Astrocyte (in vitro differentiated cells and primary cell): ENCODE measurements at places on chromosomes 3 and 15.

GRCh38 chr3:86772699-86773098 lies 218.2 kb downstream of the VGLL3 start:
- H3K36me3 ChIP-seq: no peaks in the 10 kb centered on the region
- H3K4me1 ChIP-seq: no peaks in the 10 kb centered on the region
- H3K4me3 ChIP-seq: no peak overlapping the region
- no peak for DNase-seq

- H3K27me3 ChIP-seq: peaks cover 65% of the 10 kb centered on the region
- no peak overlapping the region for H3K4me3 ChIP-seq
- no peaks in the 10 kb centered on the region for H3K36me3 ChIP-seq
- peaks cover 12% of the 10 kb centered on the region for H3K4me1 ChIP-seq
These were observed 155.6 kb upstream of the HES1 start for GRCh38 chr3:193980326-193980725.

GRCh38 chr3:99466331-99466730 lies 172.1 kb upstream of the COL8A1 start:
- H3K36me3 ChIP-seq: no peaks in the 10 kb centered on the region
- no peaks in the 10 kb centered on the region for H3K27me3 ChIP-seq
- peak; percentile 18 for DNase-seq
- H3K4me1 ChIP-seq: no peaks in the 10 kb centered on the region
- no peak overlapping the region for H3K4me3 ChIP-seq

- H3K4me3 ChIP-seq: no peak overlapping the region
- no peaks in the 10 kb centered on the region for H3K36me3 ChIP-seq
- H3K27ac ChIP-seq: no peak overlapping the region
- no peaks in the 10 kb centered on the region for H3K27me3 ChIP-seq
- DNase-seq: no peak
- no peaks in the 10 kb centered on the region for H3K4me1 ChIP-seq
These were observed 115.0 kb downstream of the ISL2 start for GRCh38 chr15:76451540-76451939.

- H3K27me3 ChIP-seq: no peaks in the 10 kb centered on the region
- H3K4me3 ChIP-seq: no peak overlapping the region
- no peak for DNase-seq
- H3K36me3 ChIP-seq: peaks cover 4% of the 10 kb centered on the region
- no peaks in the 10 kb centered on the region for H3K4me1 ChIP-seq
These were observed 106.1 kb downstream of the RFTN1 start for GRCh38 chr3:16407366-16407765.

DNA sequence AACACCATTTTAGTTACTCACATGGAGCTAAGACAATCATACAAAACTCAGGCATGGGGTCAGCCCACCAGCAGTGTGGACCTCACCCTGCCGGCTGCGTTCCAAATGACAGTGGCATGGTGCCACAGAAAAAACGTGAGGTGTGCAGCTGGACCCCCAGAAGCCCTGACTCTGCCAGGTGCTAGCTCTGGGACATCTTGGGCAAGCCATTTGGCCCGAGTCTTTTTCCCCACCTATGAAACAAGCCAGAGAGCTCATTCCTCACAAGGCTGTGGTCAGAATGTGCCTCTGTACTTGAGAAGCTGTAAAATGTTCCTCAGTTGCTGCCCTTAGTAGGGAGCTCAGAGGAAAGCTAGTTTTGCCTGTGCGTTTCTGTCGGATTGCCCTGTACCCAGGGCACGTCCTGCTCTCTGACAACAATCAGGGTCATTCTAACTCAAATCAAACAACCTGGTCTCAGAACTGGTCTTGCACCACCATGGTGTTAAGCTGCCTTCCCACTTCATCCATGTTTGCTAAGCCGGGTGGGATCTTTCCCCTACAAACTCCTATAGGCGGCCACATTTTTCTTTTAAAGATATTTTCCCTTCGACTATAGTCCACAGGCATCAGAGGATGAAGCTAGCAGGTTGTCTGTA lies 44.9 kb downstream of the LIPC start:
- H3K4me3 ChIP-seq: no peak overlapping the region
- peaks cover 17% of the 10 kb centered on the region for H3K4me1 ChIP-seq
- DNase-seq: no peak
- H3K36me3 ChIP-seq: no peaks in the 10 kb centered on the region

GRCh38 chr3:175404027-175404426 lies 544.9 kb downstream of the NAALADL2 start:
- no peaks in the 10 kb centered on the region for H3K36me3 ChIP-seq
- H3K4me1 ChIP-seq: no peaks in the 10 kb centered on the region
- no peaks in the 10 kb centered on the region for H3K27me3 ChIP-seq
- no peak overlapping the region for H3K27ac ChIP-seq
- H3K4me3 ChIP-seq: no peak overlapping the region
- no peak for DNase-seq

GRCh38 chr3:195082811-195083210 lies 188.1 kb downstream of the XXYLT1 start:
- H3K4me3 ChIP-seq: no peak overlapping the region
- H3K27ac ChIP-seq: no peak overlapping the region

- no peak overlapping the region for H3K27ac ChIP-seq
- H3K4me1 ChIP-seq: no peaks in the 10 kb centered on the region
- no peaks in the 10 kb centered on the region for H3K36me3 ChIP-seq
- DNase-seq: no peak
These were observed 2.6 kb downstream of the EHHADH start for GRCh38 chr3:185251272-185251671.

DNA sequence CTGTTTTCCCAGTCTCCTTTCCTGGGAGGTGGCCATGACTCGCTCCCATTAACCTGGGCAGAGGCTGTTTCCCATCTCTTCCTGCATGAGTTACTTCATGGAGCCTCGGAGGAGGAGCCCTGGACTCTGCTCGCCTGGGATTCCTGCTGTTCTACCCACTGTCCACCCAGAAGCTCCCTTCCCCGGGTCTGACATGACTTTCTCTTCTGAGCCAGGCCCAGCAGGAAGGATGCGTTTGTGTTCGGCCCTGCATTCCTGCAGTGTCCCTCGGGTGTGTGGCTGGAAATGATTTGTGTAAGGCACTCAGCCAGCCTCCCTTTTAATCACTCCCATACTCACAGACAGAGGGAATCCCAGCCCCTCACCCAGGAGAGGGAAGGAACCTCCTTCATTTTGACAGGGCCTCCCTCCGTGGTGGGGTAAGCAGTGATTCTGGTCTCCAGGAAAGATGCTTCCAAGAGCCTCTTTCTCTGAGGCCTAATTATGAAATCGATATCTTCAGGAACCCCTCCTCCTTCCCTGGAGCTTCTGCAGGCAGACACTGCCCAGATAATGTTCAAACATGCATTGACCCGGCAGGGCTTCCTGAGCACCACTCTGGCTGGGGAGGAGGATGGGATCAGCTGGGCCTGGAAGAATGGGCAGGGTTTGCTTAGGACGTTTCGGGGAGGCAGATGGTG lies 41.6 kb upstream of the DLG1 start:
- no peak overlapping the region for H3K27ac ChIP-seq
- DNase-seq: peak; percentile 29
- H3K27me3 ChIP-seq: no peaks in the 10 kb centered on the region
- H3K36me3 ChIP-seq: no peaks in the 10 kb centered on the region

- no peak overlapping the region for H3K27ac ChIP-seq
- H3K27me3 ChIP-seq: no peaks in the 10 kb centered on the region
- DNase-seq: peak; percentile 67
- peaks cover 14% of the 10 kb centered on the region for H3K4me1 ChIP-seq
- no peaks in the 10 kb centered on the region for H3K36me3 ChIP-seq
These were observed 68.9 kb downstream of the DUT start for GRCh38 chr15:48400086-48400485.

DNA sequence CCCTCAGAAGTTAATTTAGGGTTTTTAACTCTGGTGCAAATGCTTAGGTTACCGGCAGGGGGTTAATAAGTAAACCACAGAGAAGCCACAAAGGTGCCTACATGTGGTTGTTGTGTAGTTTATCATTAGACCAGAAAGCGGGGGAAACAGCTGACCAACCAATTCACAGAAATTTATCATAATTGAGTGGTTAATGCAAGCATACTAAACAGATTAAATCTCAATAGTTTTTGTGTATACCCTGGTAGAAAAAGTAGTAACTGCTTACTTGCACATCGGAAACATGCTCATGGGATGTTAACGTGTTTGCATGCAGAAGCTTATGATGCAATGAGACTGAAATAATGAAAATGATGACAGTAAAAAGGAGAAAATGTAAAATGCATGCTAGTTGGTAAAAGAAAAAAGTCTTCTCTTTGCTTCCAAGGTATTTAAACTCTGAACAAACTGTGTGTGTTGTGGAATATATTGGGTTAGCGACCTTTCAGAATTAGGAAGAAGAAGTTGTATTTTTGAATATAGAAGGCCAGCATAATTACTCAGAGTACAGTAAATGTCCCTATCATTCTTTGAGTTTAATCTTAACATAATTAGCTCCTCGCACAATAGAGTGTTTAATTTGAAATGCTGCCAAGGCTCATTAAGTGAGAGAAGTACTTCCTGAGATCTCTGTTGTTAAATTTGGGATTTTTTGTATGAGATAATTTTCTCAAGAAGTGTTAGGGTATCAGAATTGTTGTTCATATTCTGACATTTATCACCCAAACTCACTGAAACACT lies 316.2 kb downstream of the PTPRG start:
- no peaks in the 10 kb centered on the region for H3K27me3 ChIP-seq
- H3K27ac ChIP-seq: no peak overlapping the region
- no peak overlapping the region for H3K4me3 ChIP-seq
- peak; percentile 22 for DNase-seq
- H3K36me3 ChIP-seq: no peaks in the 10 kb centered on the region

- peaks cover 43% of the 10 kb centered on the region for H3K27me3 ChIP-seq
- no peaks in the 10 kb centered on the region for H3K36me3 ChIP-seq
- H3K4me1 ChIP-seq: peaks cover 3% of the 10 kb centered on the region
- DNase-seq: no peak
- peak overlapping the region; percentile 62 for H3K4me3 ChIP-seq
These were observed 71.7 kb downstream of the CYP19A1 start for GRCh38 chr15:51266656-51267050.

GRCh38 chr3:43770426-43771103 lies 79.8 kb downstream of the ABHD5 start:
- H3K4me3 ChIP-seq: no peak overlapping the region
- H3K36me3 ChIP-seq: no peaks in the 10 kb centered on the region

- H3K27me3 ChIP-seq: no peaks in the 10 kb centered on the region
- H3K4me3 ChIP-seq: no peak overlapping the region
- DNase-seq: no peak
- H3K4me1 ChIP-seq: no peaks in the 10 kb centered on the region
These were observed 571.2 kb upstream of the CFAP20DC start for GRCh38 chr3:59621037-59621436.

DNA sequence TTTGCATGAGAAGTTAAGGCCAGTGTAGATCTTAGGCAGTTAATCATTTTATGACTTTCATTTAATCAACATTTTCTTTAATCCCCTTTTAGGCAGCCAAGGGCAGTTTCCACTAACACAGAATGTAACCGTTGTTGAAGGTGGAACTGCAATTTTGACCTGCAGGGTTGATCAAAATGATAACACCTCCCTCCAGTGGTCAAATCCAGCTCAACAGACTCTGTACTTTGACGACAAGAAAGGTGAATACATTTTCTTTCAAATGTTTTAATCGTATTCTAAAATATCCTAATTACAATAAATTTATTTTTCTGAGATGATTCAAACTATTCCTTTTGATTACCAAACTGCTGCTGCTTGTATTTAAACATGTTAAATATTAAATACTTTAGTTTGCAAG lies 843.2 kb downstream of the CADM2 start:
- no peaks in the 10 kb centered on the region for H3K4me1 ChIP-seq
- H3K4me3 ChIP-seq: no peak overlapping the region
- H3K36me3 ChIP-seq: no peaks in the 10 kb centered on the region
- H3K27ac ChIP-seq: no peak overlapping the region

- H3K4me3 ChIP-seq: no peak overlapping the region
- no peaks in the 10 kb centered on the region for H3K27me3 ChIP-seq
- no peaks in the 10 kb centered on the region for H3K36me3 ChIP-seq
- H3K27ac ChIP-seq: no peak overlapping the region
- H3K4me1 ChIP-seq: peaks cover 27% of the 10 kb centered on the region
- DNase-seq: no peak
These were observed 7.0 kb downstream of the CLDN11 start for GRCh38 chr3:170425491-170426239.

- H3K27ac ChIP-seq: no peak overlapping the region
- no peaks in the 10 kb centered on the region for H3K27me3 ChIP-seq
- H3K36me3 ChIP-seq: no peaks in the 10 kb centered on the region
These were observed 261.8 kb upstream of the IGF1R start for GRCh38 chr15:98386561-98386960.

- H3K27ac ChIP-seq: peak overlapping the region; percentile 92
- peak; percentile 16 for DNase-seq
- no peaks in the 10 kb centered on the region for H3K36me3 ChIP-seq
- H3K27me3 ChIP-seq: peaks cover 10% of the 10 kb centered on the region
- peak overlapping the region; percentile 67 for H3K4me3 ChIP-seq
- H3K4me1 ChIP-seq: peaks cover 5% of the 10 kb centered on the region
These were observed 1.0 kb downstream of the ZFAND6 start for GRCh38 chr15:80060356-80061006.

GRCh38 chr3:81434161-81434560 lies 327.3 kb downstream of the GBE1 start:
- H3K27me3 ChIP-seq: no peaks in the 10 kb centered on the region
- DNase-seq: no peak
- H3K4me1 ChIP-seq: no peaks in the 10 kb centered on the region
- no peak overlapping the region for H3K4me3 ChIP-seq
- H3K27ac ChIP-seq: no peak overlapping the region
- H3K36me3 ChIP-seq: no peaks in the 10 kb centered on the region

DNA sequence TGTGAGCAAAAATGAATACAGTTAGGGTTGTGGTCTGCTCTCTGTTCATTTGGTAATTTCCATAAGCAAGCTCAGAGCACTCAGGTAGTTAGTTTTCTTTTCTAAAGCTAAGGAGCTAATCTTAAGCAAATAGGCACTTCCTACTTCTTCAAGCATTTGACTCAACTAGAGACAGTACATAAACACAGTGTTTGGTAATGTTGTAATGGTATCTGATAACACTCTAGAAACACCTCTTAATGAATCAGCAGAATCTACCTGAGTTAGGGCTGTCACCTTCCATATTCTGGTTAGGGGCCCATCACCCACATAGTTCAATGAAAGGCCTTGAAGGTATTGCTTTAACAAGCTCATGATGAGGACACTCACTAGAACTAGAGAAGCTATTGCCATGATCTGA lies 83.1 kb downstream of the PLCH1 start:
- DNase-seq: no peak
- no peaks in the 10 kb centered on the region for H3K4me1 ChIP-seq
- H3K27me3 ChIP-seq: no peaks in the 10 kb centered on the region
- no peaks in the 10 kb centered on the region for H3K36me3 ChIP-seq

DNA sequence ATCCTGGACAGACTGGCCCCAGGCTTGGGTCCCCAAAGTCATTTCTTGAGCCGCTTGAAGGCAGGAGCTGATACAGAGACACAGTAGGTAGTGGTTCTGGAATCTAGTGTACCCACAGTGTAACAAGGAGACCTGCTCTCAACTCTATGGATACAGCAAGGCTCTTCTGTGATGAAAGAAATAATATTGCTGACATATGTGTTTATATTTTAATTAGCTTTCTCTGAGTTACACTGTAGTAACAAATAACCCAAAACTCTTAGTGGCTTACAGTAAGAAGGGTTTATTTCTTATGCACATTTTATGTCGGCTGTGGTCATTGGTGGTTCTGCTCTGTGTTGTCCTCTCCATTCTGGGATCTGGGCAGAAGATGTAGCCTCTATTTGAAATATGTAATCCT lies 45.5 kb downstream of the CHST14 start:
- no peak overlapping the region for H3K4me3 ChIP-seq
- H3K27ac ChIP-seq: no peak overlapping the region
- peaks cover 14% of the 10 kb centered on the region for H3K27me3 ChIP-seq
- peaks cover 4% of the 10 kb centered on the region for H3K4me1 ChIP-seq
- no peak for DNase-seq
